ENCODE measurements at places on chromosomes 7 and 10.

- DNase-seq = no peak
These were observed 87.9 kb downstream of the HIF1AN start for GRCh38 chr10:100623521-100624230.

DNA sequence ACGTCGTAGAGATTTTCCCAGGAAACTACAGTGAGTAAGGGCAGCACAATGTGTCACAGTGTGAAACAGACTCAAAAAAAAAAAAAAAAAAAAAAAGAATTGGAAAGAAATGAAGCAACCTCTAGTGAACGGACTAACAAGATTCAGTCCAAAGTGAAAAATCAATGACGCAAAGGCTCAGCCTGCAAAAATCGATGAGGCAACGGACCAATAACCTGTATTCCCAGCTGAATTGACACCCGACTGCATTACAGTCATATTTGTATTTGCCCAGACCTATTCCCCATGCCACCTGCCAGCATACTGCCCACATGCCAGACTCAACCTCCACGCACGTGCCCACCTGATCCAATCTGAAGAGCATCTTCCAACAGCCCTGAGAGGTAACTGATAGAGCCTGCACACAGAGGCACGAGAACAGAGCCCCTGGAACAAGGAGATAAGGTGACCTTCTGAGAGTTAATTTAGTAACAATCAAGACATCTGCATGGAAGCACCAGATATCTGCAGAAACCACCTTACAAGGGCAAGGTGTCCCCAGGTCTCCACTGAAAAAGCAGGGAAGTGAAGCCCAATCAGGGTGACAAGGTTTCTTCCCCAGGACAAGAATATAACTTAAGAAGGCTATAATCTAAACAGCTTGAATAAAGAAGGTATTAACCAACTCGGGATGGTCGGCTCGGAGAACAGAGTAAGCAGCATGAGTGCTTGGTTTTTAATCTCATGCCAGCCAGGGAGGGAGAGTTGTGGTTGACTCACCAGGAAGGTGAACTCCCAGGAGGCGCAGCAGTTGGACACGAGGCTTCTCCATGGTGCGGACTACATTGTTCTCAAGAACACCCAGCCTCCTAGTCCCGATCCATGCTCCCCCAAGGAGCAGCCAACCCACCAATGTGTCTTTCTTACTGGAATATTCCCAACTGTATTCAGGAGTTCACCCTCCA, 48.5 kb downstream of the PLXNA4 start:
- no peak for DNase-seq

- no peak for DNase-seq
These were observed 31.0 kb downstream of the PDE1C start for GRCh38 chr7:32039000-32039756.

DNA sequence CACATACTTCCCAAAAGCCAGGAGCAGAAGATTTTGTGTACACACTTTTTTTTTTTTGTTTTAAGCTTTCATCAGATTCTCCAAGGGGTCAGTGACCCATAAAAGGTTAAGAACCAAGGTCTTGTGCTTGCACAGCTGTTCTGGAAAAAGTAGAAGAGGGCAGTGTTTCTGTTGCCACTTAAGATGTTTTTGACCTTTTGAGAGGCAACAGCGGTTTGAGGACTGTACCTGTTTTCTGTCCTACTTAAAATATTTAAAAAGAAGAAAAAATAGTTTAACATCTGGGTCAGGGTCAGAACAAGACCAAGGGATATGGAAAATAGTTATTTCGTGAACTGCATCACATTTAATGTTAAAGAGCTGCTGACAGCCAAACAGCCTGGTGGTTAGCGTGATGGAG, 32.9 kb downstream of the AUTS2 start:
- DNase-seq = no peak

DNA sequence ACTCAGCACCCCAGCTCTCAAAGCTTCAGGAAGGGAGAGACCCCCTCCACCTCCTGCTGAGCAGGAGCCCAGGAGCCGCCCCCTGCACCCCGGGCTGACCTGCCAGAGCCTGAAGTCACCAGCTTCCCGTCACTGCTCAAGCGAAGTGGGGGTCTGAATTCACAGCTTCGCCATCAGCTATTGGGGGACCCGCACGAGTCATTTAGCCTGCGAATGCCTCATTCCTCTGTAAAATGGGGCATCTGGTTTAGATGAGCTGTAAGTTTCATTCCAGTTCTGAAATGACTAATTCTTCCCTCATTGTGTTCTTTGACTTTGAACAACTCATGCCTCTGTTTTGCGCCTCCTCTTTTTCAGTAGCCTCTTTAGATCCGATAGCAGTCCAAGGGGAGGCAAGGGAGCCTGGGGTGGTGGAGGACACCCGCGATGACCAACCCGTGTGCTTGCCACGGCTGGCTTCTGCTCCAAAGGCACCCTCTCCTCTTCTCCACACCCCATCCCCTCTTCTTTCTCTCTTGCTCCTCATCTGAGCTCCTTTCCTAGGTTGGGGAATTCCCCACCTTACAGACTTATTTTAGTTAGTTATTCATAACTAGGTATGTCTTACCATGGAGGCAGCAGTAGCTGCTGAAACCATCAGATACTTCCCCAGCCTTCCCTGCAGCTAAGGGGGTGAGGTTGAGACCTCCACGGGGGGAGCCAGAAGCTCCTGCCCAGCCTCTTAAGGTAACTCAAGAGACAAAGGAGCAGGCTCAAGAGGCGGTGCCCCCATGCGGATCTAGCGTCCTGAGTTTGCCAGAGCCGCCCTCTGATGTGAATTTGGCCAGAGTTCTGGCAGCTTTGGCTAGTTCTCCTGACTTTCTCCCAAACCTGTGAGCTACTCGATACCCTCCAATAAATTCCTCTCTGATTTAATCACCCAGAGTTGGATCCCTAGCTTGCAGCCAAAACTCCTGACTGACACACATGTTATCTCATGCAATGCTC, 47.7 kb downstream of the RBM17 start:
- no peak for DNase-seq

DNA sequence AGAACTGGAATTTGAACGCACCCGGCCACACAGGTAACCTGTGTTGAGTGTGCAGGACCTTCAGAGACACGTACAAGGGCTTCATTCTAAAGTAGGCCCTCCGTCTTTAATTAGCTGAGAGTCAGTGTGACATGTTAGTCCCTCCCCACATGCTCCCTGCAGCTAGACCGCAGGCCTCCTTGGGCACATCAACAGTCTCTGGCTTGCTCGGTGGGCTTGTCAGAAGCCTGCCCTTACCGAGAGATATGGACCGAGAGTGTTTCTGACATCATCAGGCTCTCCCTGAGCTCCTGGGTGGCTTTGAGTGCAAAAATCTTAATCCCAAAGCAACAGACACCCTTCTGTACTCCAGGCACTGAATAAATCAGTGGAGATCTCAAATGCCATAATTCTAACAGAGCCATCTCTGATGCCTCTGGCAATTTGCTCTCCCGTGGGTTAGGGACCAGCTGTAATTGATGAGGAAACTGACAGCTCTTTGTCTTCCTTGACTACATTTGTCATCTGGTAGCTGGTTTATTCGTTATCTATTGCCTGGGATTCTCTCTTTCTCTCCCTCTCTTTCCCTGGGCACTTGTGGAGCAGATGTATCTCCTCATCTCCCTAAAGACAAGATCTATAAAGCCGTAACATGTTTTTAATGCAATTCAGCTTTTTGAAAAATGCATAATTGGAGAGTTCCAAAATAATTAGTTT, 850.6 kb downstream of the TYW1 start:
- DNase-seq = no peak

GRCh38 chr10:4331150-4331549, 494.9 kb upstream of the AKR1E2 start:
- DNase-seq = no peak

DNA sequence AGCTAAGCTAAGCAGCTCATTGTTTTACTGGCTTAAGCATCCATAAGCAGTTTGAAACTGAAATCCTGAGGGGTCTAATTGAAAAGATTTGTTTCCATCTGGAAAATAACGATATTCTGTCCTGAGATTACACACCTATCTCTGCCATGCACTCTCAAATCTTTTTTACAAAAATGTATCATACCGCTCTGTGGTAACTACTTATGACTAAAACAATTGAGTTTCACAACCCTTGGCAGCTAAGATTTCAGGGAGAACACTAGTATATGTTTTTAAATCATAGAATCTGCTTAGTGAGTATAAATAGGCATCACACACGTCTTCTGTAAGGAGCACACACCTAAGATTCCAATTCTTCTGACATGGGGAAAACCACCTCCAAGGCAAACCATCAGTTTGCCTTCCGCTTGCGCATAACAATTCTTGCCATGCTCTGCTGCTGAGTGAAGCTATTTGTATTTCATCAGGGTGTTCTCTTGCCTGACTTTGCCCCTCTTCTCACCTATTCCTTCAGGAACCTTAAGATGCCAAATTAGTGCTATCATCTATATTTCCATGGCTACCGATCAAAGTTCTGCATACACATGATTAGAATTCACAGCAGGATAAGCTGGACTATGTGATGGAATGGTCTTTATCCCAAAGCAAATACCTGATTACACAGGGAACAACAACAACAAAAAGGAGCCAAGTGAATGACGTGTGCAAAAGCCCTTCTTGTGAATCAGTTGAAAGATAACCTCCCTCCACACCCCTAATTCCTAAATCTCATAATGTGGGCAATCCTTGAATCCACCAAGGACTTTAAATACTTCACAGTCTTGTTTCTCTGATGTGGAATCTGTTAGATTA, 40.9 kb downstream of the PRPF18 start:
- no peak for DNase-seq

DNA sequence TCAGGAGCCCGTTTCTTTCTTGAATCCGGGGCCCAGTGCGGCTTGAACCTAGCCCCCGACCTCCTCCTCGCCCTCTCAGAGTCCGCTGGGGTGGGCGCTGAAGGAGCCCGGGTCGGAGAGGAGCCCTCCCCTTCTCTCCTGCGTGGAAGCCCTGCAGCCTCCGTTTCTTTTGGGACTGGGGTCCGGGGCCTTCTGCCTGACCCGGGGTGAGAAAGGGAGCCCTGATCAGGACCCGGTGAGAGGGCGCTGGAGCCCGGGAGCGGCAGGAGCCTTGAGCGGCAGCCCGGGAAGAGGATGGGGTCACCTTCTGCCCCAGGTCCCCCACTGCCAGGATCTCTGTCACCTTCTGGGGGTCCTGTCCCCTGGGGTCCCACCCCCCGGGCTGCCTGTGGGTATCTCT, 162.3 kb downstream of the ZNF33B start:
- DNase-seq = no peak

DNA sequence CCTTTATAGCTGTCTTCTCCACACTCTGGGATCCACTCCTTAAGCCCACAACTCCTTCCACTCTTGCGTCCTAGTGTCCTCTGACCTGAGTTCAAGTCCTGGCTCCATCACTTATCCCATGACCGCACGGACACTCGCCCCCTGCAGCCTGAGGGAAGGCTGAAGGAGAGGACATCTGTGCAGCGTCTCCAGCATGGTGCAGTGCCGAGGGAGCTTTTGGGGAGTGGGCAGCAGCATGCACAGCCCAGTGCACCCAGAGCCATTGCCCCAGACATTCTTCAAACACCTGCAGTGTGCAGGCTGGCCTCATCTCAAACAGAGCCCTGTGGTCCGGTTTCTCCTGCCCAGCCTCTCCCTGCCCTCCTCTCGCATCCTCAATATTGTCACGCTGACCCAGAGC, 317.1 kb upstream of the ZMIZ1 start:
- no peak for DNase-seq

- DNase-seq = no peak
These were observed 1.6 kb downstream of the CHST15 start for GRCh38 chr10:124091646-124092249.

DNA sequence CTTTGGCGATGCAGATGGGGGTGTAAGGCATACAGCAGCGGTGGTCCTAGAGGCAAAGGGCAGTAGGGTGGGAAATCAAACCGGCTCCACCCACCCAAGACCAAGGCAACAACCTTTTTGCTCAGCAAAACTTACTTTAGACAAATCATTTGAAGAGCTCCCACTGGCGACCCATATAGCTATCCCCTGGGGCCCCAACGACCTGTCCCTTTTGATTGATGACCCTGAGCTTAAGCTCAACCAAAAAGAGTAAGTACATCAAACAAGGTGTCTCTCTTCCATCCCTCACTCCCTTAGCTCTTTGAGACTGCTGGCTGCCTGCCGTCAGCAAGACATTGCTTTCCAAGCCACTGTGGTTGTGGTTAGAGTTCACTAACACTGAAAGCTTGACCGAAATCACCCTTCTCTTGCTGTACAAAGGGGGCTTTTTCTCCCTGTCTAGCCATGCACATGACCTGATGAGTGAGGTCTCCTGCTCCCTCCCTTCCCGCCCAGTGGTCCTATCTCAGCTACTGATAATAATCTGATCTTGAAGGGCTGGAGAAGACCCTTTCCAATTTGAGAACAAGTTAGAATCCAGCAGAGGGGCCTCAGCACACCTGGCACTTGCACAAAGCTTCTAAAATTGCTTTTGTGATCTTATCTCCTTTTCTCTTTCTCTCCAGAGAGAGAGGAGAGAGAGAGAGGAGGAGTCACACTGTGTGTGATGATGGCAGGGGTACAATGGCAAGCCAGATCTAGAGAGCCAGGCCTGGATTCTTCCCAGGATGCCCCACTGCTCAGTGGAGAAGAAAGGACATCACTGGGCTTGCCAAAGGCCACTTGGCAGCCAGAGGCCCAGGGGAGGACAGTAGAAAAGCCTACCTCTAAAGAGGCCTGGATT, 42.2 kb downstream of the XPNPEP1 start:
- no peak for DNase-seq

GRCh38 chr10:86285136-86285790, 81.3 kb downstream of the GRID1 start:
- no peak for DNase-seq

DNA sequence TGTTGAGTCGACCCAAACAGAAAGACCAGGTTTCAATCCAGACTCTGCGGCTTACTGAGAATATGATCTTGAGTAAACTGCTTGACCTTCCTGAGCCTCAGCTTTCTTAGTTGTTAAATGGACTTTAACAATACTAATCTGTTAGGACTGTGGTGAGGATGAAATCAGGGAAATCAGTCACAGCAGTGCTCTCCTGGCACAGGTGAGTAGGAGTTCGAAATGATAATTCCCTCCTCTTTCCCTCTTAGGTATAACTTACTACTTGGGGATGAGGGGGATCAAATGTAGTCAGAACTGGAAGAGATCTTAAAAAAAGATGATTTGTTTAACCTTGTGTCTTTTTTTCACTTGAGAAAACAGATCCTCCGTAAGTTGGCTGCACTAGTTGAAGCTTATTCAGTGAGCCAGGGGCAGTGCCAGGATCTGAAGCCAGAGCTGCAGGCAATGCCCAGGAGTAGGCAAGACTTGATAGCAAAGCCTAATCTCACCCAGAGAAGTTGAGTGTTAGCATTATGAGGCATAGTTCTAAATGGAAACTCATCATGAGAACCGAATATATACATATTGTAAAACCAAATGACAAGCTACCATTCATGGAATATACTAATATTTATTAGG, 1.8 kb upstream of the MAGI2 start:
- DNase-seq = no peak

DNA sequence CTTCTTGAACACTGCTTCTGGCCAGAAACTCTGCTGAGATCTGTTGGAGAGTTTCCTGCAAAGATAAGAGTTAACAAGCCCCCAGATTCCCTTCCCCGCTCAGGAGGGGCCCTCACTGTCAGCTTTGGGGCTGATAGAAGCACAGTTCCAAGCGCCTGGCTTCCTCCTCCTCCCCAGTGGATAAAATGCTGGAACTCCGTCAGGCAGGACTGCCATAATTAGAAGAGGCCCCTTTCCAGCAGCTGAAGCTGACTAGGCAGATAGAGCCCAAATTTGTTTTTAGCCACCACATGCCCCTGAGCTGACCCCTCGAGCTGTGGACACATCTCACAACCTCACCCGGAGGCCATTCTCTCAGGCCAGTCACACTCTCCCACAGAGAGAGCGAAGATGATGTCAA, 89.4 kb downstream of the TBXAS1 start:
- no peak for DNase-seq

- no peak for DNase-seq
These were observed 234.3 kb upstream of the C7orf33 start for GRCh38 chr7:148356303-148356702.

- no peak for DNase-seq
These were observed 168.1 kb downstream of the GALNT17 start for GRCh38 chr7:71300086-71300485.
